T-helper 2 cell treated with Interferon-gamma antibody and Interleukin-4, amounts not matched to agents 5 μg/mL and 100 μg/mL, for 36 hours (primary cell): ENCODE measurements at places on chromosomes 12 and 14.

DNA sequence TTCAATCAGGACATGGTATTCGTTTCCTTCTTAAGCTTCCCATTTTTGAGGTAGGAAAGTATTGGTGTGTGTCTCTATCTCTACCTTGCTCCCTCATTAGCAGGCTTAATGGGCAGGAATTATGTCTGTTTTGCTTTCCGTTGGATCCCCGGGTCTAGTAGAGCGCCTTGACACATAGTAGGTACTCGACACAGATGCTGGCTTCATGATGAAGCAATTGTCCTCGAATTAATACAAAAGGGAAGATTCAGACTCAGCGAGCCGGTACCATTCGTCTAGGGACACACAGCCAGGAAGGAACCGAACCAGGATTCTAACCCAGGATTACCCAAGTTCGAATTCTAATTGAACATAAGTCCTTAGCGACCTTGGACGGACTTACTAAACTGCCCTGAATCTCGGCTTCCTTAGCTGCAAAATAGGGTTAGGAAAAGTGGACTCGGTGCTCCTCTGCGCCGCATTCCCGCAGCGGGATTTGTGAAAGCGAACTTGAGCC lies 496 bp upstream of the ISCU start:
- no peak for DNase-seq

DNA sequence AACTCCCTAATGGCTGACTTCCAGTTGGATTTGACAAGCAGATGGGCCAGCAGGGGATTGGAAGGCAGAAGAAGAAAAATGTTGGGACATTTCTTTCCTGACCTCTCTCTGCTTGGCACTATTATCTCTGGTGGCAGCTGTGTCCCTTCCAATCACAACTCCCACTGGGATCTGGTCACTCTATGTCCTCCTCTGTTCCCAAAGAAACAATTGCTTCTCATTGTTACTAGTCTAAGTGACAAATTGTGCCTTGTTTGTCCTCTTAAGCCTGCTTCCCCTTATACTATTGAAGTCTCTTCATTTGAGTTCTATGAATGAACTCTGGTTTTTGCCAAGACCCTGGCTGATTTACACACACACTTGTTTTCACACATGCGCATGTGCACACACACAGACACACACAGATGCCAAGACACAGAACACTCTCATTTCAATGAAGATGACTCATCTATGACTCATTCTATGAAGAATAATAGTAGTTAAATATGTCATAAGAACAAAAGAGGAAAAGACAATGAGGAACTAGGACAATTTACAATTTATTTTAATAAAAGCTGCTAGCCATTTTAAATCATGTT lies 83.0 kb upstream of the FAR2 start:
- no peak for DNase-seq

DNA sequence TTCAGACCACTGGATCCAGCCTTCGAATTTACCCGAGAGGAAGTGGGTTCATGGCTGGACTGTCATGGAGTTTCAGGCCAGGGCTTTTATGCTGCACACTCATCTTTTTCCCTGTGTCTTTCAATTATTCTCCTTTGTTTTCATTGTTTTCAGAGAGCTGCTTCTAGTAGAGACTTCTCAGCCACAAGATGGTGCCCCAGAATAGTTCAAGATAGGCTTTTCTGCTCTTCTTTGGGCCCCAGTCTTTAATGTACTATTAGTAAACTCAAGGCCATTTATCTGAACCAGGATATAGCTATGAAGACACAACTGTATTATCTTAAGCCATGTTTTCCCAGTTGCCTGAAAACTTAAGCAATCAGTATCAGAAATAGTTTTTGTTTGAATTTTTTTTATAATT lies 30.4 kb upstream of the PSMA6 start:
- DNase-seq = no peak

- DNase-seq = no peak
Observed at GRCh38 chr14:29215853-29216252, 449.3 kb downstream of the FOXG1 start.

- no peak for DNase-seq
Observed at GRCh38 chr14:54625112-54625511, 58.2 kb downstream of the SAMD4A start.

GRCh38 chr12:89189448-89189847 lies 162.9 kb downstream of the DUSP6 start:
- no peak for DNase-seq

DNA sequence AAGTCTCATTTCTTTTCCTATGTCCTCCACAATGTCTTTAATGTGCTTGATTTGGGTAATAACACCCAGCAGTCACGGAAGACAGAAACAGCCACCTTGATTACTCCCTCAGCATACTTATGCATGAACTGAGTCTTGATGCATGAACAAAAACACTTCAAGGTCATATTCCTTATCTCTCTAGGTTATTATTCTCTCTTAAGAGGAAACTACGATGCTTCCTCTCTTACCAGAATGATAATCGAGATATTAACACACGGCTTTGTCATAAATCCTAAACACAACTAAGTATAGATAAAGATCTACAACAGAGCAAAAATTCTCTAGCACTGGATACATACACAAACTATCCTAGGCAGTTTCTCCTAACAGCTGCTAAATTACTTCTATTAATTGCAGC lies 583.5 kb upstream of the ATP2B1 start:
- no peak for DNase-seq

DNA sequence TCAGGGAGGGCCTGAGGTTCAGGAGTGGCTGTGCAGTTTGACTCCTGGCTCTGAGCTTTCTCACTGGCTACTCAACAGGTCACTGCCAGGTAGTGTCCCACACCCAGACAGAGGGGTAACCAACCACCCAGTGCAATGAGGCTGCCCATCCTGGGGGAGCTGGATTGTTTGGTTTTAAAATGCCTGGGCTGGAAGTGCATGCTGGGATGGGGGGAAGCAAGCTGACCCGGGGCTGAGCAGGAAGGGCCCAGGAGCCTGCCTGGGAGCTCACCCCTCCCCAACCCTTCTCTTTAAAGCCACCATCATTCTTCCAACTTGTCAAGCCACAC lies 12.6 kb upstream of the ABHD12B start:
- DNase-seq = no peak

DNA sequence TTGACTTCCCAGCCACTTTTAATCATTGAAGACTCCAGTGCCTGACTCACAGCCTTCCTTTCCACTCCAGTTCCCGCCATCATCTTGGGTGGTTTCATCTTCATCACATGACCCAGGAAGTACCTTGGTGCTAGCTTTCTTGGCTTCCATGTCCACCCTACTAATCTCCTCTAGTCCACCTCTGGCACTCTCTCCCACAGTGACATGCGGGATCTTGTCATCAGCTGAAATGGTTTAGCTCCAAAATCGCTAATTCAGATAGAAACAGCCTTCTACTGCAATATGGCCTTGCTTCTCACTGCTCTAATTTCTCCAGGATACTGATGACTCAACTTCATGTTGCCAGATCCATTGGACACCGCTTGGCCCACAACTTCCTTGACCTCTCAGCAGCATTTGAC lies 24.5 kb downstream of the WDR20 start:
- DNase-seq = no peak

GRCh38 chr12:52526511-52526951 lies 6.3 kb upstream of the KRT5 start:
- no peak for DNase-seq

DNA sequence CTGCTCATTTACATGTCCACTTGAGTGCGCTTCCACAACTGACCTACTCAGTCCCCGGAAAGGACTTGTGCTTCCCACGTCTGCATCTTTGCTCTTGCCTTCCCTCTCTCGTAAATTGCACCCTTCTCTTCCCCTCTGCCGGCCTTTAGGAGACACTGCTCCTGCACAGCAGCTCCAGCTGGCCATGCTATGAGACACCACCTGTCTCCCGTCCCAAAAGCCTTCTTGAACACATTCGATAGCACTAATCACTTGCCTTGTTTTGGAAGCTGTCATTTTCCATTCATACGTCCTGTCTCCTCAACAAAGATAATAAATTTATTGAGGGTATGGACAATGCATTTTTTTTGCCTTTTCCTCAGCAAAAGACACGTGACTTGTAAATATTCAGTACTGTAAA lies 15.7 kb upstream of the KCNA1 start:
- DNase-seq = no peak

DNA sequence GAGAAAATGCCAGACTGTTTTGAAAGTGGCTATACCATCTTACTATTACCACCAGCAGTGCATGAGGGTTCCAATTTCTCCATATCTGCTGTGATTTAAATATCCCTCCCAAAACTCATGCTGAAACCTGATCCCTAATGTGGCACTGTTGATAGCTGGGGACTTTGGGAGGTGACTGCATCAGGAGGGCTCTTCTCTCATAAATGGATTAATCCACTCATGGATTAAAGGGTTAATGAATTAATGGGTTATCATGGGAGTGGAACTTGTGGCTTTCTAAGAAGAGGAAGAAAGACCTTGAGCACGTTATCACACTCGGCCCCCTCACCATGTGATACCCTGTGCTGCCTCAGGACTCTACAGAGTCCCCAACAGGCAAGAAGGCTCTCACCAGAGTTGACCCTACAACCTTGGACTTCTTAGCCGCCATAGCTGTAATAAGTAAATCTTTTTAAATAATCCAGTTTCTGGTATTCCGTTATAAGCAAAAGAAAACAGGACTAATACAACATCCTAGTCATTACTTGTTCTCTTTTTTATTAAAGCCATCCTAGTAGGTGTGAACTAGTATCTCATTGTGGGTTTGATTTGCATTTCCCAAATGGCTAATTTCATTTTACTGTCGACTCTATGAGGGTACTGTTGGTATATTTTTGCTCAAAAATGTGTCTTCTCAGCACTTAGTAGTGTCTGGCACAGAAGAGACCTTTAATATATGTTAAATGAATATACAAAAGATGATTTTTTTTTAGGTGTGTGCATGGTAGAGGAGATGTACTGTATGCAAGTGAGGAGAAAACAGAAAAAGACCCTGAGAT lies 14.3 kb downstream of the PPP1R12A start:
- no peak for DNase-seq

- DNase-seq = no peak
Observed at GRCh38 chr12:54448344-54448743, 25.1 kb downstream of the GTSF1 start.

GRCh38 chr12:18752280-18752920 lies 14.5 kb downstream of the CAPZA3 start:
- no peak for DNase-seq

- DNase-seq = no peak
Observed at GRCh38 chr12:11264501-11264900, 5.0 kb downstream of the PRB3 start.

DNA sequence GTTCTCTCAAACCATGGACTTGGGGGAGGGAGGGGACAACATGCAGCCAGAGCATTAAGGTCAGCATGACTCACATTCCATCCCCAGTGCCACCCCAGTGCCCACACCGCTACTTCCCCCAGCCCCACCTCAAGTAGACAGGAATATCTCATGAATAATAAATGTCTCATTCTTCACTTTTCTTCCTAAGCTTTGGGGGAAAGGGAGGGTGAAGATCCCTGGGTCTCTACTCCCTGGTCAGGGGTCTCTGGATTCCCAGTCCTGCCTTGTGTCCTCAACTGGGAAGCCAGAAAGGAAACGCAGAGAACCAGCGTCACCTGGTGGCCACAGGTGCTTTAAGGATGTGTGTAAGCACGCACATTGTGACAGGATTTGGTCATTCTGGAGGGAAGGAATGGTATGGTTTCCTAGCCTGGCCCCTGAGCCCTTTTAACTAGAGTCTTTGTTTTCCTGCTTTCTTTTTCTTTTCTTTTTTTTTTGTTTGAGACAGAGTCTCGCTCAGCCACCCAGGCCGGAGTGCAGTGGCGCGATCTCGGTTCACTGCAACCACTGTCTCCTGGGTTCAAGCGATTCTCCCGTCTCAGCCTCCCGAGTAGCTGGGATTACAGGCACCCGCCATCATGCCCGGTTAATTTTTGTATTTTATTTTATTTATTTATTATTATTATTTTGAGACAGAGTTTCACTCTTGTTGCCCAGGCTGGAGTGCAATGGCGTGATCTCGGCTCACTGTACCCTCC lies 3.4 kb downstream of the GPR84 start:
- DNase-seq = peak; percentile 44

GRCh38 chr14:100694579-100695422 lies 31.9 kb upstream of the DLK1 start:
- DNase-seq = no peak

DNA sequence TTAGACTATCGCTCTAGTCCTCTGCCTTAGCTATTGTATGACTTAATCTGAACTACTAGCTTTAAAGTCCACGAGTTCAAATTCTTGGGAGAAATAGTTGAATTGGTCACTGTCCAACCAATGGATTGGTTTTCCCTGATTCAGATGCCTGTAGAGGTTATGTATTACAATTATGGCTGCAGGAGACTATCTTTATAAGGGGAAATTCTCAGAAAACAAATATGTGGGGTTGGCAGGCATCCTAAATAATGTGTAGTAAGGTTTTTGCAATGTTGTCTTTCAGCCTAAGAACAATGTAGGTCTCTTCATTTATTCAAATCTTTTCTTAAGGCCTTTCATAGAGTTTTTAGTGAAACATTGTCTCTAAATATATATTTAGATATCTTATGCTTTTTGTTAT lies 26.9 kb downstream of the MYRFL start:
- DNase-seq = no peak

GRCh38 chr12:69821456-69822159 lies 3.4 kb upstream of the MYRFL start:
- no peak for DNase-seq

DNA sequence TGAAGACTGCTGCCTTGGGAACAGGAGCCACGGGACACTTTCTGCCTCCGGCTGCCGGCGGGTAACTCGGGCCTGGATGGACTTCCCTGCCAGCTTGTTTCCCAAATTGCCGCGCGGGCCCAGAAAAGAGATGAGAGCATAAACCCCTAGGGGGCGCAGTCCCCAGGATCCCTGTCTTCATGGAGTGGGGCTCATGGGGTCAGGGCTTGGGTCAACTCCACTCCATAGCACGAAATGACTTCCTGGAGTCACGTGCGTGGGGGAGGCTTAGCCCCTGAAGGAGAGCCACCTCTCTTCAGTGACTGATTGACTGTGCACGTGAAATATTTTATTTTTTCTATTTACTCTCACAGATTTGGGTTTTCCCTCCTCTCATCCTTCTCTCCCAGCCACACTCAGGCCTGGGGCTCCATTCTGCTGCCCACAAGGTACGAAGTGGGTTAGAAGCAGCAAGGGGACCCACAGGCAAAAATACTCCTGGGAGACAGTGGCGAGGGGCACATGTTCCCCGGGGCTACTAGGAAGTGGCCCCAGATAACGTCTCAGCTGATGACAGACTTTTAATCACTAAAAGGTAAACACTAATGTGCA lies 10.0 kb downstream of the PGF start:
- DNase-seq = no peak
